ENCODE measurements at places on chromosomes 6 and 20.

- no peak for DNase-seq
These were observed 19.7 kb upstream of the CITED2 start for GRCh38 chr6:139394027-139394649.

DNA sequence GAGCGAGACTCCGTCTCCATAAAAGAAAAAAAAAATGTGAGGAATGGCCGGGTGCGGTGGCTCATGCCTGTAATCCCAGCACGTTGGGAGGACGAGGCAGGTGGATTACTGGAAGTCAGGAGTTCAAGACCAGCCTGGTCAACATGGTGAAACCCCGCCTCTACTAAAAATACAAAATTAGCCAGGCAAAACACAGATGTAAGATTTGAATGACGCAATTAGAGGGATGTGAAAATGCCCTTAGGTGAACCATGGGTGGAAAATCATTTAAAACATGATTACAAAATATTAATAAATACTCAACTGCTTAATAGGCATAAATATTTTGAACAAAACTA is 20.9 kb downstream of the COL9A3 start:
- DNase-seq = no peak

GRCh38 chr6:158293122-158293521 is 19.1 kb upstream of the TULP4 start:
- no peak for DNase-seq

GRCh38 chr6:72959821-72960220 is 265.5 kb downstream of the KHDC1L start:
- DNase-seq = no peak

DNA sequence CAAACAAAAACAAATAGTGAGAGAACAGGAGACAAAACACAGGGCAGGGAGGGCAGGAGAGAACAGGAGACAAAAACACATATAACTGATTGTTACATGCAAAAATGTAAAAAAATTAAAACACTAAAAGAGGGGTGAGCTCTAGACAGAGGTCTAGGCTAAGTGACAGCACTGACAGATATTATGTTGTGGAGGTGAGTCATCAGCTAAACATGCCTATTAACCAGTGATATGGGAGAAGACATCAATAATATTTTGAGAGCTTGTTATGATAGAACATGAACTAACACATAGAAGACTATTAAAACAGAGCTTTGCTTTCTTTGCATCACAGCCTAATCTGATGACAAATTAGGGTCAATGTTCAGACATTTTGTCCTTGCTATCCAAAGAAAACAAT is 972.7 kb downstream of the PRIM2 start:
- DNase-seq = no peak

- DNase-seq = no peak
These were observed 171.4 kb downstream of the PACRG start for GRCh38 chr6:162899148-162899547.
